ENCODE measurements at places on chromosomes 2 and 18.

- DNase-seq = no peak
These were observed 49.5 kb downstream of the SLC40A1 start for GRCh38 chr2:189530965-189531637.

GRCh38 chr18:13658436-13659204, 67.7 kb downstream of the FAM210A start:
- no peak for DNase-seq

DNA sequence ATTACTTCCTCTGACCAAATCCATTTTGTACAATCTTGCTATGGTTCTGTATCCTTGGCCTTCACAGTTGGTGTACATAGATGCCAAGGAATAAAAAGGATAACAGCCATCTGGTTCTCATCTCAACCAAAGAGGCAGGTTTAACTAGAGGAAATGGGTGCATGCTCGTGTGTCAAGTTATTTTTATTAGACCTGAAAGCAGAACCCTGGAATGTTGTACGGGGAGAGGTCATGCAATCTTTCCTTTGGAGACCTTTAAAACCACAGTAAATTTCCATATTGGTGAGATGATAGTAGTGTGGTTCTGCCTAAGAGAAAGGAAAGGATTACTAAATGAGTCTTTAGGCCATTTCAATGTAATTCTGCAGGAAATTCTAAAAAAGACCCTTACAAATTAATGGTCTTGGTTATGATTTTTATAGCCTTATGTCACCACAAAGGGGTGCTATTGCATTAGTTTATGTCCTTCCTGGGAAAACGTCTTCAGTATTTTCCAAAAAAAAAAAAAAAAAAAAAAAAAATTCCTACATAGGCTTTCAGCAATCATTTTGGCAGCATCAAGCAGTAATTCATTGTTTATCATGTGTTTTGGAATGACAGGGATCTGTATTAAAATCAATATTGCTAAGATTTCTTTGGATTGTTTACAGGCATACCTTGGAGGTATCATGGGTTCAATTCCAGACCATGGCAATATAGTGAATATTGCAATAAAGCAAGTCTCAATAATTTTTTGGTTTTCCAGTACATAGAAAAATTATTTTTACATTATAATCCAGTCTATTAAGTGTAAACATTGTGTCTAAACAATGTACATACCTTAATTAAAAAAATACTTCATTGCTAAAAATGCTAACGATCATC, 270.8 kb downstream of the NYAP2 start:
- no peak for DNase-seq

- DNase-seq = no peak
These were observed 37.8 kb downstream of the TCF7L1 start for GRCh38 chr2:85170938-85171475.

- no peak for DNase-seq
These were observed 161.1 kb downstream of the FAM210A start for GRCh38 chr18:13565228-13565627.

- DNase-seq = no peak
These were observed 73.6 kb downstream of the LPIN2 start for GRCh38 chr18:2939317-2939716.

DNA sequence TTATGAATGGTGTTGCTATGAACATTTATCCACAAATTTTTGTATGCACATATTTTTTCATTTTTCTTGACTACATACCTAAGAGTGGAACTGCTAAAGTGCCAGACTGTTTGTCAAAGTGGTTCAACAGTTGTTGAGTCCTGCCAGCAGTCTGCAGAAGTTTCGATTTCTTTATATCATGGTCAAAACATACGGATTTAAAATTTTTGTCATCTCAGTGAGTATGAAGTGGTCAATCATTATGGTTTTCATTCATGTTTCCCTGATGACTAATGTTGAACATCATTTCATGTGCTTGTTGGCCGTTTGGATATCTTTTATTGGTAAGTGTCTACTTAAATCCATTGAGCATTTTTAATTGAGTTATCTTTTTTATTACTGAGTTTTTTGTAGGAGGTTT, 39.2 kb downstream of the CCDC138 start:
- no peak for DNase-seq

GRCh38 chr2:238774071-238774470, 73.8 kb upstream of the TWIST2 start:
- DNase-seq = no peak

DNA sequence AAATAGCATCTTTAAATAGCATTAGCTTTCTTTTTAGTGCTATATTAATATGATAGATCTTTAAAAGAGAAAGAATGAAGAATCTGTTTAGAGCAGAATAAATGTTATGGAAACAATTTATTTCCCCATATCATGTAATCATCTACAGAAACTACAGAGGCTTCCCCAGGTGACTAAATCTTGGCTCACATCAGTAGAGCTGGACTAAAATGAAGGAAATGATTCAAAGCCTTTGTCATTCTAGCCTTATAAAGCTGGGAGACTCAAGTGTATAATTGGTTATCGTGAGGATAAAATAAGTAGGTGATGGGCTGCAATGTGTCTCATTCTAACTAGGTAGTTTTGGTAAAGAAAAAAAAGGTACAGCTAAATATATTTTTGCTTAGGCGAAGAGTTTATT, 83.2 kb upstream of the UNC80 start:
- no peak for DNase-seq

- no peak for DNase-seq
These were observed 180.8 kb downstream of the SLC8A1 start for GRCh38 chr2:40271094-40271493.

GRCh38 chr18:76673281-76674185, 148.8 kb upstream of the ZNF236 start:
- DNase-seq = no peak

DNA sequence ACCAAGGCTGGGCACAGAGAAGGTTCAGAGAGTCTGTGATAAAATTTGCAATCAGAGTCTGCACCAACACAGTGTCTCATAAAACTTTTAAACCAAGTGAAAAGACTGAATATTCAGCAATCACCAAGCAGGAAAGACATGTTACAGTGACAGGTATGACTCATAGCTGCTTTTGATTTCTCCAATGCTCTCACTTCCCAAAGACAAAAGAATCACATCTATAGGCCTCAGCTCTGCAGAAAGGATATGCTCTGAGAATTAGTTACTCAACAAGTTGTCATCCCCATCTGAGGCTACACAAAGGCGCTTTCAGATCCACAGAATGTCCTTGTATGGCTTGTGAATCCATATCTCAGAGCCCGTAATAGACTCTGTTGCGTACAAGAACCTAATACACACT, 92.5 kb downstream of the KCNF1 start:
- DNase-seq = no peak

GRCh38 chr2:174449033-174449432, 37.8 kb downstream of the GPR155 start:
- no peak for DNase-seq

- DNase-seq = no peak
These were observed 442.3 kb upstream of the RGPD4 start for GRCh38 chr2:107384422-107384821.

- DNase-seq = no peak
These were observed 30.4 kb downstream of the ANKRD44 start for GRCh38 chr2:197280015-197280702.

DNA sequence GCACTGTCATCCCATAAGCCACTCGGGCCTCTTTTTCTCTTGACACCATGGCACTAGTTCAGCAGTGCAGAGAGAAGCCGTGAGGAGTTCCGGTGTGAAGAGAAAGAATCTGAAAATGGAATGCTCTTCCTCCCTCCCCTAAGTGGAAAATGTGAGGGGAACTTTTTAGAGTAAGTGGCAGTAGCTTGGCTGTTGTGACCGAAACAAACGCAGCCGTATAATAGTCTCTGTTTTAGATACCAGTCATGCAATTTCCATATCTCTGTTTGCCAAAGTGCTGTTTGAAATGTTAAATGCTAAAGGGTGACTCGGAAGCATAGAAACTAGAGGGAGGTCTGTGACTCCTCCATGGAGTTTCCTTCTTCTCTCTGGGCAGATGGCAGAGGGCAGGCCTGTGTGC, 122.9 kb downstream of the MTCL1 start:
- DNase-seq = no peak

- DNase-seq = no peak
These were observed 18.3 kb downstream of the MAIP1 start for GRCh38 chr2:199973703-199974102.

DNA sequence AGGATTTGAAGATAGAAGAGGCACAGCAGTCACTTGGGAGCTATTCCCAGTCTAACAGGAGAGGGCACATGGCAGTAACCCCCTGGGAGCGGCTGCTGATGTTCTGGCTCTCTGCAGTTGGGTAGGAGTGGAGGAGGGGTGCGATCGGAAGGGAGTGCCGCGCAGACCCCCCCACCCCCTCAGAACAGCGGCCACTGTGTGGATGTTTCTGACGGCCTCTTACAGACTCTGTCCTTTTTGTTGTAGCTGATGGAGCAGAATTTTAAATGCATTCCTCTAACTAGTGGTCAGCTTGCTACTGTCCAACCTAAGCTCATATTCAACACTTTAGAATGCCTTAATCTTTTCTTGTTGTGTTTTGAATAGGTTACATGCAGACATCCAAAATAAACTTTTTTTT, 127.9 kb downstream of the AGAP1 start:
- DNase-seq = no peak

DNA sequence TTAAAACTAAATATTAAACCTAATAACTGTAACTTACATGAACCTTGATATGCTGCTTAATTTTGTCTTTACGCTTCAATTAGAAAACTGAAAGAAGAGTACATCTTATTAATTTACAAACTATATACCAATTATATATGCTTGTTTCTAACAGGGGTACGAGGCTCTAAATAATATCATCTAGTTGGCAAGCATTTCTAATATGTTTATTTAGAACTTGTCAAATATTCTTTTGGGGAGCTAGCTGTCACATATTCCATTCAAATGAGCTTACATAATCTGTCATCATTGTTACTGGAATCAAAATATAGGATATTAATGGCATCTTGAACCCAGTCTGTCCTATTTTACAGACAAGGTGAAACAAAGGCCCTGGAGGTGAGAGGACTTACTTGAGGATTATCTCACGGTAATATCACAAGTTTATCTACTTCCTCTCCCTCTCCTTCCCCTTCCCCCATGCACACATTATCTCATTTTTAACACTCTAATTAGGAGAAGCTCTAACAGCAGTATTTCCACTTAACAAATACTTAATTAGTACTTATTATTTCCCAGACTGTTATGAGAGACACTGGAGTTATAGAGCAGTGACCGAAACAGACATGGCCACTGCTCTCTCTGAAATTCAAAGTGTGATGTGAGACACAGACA, 3.5 kb downstream of the PRKD3 start:
- no peak for DNase-seq

- DNase-seq = no peak
These were observed 364.8 kb upstream of the GALNT5 start for GRCh38 chr2:156892467-156893281.

- no peak for DNase-seq
These were observed 64.3 kb downstream of the TET3 start for GRCh38 chr2:74048843-74049519.

DNA sequence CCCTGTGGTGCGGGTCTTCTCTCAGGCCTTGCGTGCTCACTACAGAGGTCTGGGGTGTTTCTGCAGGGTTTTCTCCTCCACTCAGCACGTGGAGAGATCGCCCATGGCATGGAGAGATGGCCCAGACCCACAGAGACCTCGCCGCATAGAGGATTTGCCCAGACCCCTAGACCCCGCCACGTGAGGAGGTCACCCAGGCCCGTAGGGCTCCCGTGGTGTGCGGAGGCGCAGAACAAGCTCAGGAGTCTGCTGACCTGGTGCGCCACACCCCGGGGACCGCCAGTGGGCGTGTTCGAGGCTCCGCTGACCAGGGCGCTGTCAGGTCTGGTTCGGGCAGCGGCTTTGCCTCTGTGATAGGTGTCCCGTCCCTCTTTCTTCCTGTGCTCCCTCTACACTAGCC, 64.5 kb downstream of the ADI1 start:
- no peak for DNase-seq

DNA sequence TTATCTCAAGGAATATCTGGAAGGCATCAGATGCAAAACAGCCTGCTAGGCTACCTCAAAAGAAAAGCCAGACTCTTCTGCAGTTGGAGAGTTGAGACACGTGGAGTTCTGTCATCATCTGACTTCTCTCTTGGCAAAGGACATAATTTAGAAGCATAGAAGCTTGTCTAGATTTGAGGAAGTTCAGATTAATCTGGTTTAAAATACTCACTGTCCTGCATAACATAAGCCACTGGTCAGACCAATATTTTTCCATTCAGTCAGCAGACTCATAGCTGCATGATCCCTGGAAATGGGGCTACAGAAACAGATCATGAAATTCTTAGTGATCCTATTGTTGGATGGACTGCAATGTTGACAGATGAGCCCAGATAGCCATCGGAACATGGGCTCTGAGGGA, 349.0 kb downstream of the TXNL1 start:
- no peak for DNase-seq

DNA sequence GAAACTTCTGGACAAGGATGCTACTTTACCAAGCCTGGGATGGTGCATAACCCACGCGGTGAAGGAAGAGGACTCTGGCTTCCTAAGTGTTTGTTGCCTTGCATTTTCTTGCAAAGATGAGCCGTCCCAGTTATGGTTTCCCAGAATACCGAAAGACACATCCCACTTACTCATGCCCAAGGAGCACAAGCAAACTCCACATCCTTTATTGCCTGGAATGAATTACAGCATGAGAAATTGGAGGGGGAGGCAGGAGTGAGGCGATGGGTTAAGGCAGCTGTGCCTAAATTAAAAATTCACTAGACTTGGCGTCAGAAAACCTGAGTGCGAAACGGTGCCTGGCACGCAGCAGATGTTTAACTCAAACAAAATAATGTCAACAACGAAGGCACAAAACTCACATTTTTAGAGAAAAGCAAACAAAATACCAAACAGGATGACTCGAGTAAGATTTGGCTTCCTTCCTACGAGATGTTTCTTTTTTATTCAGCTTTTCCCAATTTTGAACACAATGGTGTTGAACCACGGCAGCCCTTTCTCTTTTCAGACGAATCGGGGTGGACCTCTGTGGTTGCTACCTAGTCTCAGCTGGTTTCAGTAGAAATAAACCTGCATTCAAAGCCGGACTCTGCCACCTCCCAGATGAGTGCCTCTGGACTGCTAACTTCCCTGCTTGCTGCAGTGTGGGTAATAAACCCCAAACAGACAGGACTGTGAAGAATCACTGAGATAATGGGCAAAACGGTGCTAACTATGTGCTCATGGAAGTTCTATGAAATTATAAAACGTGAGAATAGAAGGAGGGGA, 100.3 kb upstream of the NCK2 start:
- DNase-seq = no peak

- DNase-seq = no peak
These were observed 34.6 kb downstream of the HS6ST1 start for GRCh38 chr2:128284037-128284441.

- no peak for DNase-seq
These were observed 381.6 kb upstream of the TRIB2 start for GRCh38 chr2:12335131-12335530.

- DNase-seq = no peak
These were observed 175.7 kb upstream of the RND3 start for GRCh38 chr2:150663143-150663542.

- no peak for DNase-seq
These were observed 5.9 kb downstream of the VAPA start for GRCh38 chr18:9919564-9920232.

DNA sequence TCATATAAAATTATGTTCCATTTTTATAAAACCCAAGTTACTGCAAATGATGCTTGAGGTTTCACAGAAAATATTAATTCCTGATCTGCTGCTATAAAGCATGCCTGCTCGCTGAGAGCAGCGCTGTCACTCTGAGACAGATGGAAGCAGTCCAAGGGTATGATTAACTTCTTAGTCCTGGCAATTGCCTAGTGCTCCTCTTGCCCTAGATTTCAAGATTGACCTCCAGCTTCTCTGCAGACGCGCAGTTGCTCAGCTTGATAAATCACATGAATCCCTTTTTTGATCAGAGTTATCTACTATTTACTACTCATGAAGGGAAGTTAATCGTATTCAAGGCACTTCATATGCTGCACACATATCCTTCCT, 154.6 kb upstream of the REV1 start:
- no peak for DNase-seq
